LNCaP clone FGC (cell line): ENCODE measurements at places on chromosomes 3 and 15.

DNA sequence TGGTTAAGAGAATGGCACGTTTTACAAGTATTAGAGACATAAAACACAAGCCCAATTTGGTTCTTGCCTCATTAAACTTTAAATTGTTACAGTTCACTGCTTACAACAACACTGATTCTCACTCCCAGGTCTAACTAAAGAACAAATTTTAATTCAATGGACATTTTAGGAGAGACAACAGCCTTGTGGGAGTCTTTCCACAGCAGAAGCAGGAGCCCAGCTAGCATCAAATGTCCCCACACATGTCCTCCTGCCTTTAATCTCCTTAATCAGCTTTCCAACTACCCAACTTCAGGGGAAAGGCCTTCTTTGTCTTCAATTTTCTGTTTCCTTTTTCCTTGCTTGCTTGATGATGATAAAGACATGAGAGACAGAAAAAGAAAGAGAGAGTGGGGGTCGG lies 287.8 kb upstream of the WNT5A start:
- no peak for DNase-seq

DNA sequence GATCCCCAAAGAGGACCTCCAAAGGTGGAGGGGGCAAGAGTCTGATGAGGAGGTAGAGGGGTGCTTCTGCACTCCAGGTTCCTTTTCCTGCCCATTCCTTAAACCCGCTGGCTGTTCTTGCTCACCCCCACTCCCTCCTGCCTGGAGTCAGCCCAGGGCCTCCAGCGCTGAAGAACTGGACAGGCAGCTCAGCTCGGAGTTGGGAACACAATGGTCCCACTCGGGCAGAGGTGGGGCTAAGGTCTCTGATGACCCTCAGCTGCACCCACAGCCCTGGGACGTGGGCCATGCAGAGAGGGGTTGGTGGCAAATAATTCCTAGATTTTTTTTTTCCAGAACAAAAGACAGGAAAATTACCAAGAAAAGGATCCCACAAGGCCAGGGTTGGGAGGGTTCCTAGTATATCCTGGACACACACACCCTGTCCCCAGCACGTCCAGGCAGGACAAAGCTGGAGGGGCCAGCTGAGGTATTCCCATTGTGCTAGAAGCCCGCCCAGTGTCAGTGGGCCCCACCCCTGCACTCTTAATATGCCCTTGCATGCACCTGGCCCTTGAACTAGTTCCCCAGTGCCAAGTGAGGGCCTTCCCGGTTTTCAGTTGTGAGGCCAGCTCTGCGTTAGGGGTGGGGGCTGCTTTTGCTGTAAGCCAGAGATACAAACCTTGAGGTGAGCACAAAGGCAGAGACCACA lies 22.1 kb upstream of the IP6K2 start:
- no peak for DNase-seq

DNA sequence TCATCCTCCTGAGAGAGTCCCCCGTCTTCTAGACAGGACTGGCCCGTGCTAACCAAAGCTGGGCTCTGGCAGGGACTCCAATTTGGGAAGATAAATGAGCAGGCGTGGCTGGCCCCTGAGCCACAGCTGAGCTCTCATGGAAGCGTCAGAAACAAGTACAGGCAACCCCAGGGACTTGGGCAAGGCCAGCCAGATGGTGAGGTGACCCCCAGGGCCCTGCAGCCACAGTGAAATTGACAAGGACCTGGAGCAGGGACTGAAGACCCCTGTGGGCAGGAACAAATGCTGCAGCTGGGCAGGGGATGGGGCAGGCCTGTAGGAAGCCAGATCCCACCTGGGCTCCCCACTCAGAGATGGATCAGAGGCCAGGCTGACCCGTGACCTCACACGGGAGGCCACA lies 32.8 kb upstream of the CGNL1 start:
- no peak for DNase-seq

DNA sequence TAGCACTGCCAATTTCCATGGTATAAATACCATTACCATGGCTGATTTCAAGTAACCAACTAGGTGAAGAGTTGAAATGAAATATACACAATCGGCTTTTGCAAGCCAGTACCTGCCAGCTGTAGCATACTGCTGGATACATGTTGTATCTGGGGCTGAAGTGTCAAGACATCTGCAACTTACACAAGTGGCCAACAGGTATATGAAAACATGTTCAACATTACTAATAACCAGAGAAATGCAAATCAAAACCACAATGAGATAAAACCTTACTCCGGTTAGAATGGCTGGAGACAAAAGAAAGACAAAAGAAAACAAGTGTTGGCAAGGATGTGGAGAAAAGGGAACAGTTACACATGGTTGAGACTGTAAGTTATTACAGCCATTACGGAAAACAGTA lies 11.6 kb downstream of the ATOSA start:
- DNase-seq, result no peak

DNA sequence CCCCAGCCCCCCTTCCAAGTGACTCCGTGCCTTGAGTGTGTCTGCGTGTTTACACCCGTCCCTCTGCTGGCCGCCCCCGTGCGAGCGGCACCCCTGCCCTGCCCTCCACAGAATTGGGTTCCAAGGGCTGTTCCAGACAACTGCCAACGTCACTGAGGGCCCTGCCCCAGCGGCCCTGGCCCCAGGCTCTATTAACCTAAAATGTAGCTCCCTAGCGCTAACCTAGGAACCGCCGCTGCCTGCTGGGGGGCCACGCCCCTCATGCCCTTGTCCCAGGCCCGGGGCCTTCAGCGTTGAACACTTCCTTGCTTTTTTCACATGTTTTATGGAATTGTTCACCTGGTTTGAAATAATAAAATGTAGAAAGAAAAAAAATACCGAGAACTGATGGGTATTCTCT lies 10.0 kb upstream of the SEMA3B start:
- no peak for DNase-seq

- no peak for DNase-seq
Observed at GRCh38 chr15:31255732-31256377, 70.8 kb upstream of the KLF13 start.

- no peak for DNase-seq
Observed at GRCh38 chr3:176927706-176928581, 269.3 kb downstream of the TBL1XR1 start.

DNA sequence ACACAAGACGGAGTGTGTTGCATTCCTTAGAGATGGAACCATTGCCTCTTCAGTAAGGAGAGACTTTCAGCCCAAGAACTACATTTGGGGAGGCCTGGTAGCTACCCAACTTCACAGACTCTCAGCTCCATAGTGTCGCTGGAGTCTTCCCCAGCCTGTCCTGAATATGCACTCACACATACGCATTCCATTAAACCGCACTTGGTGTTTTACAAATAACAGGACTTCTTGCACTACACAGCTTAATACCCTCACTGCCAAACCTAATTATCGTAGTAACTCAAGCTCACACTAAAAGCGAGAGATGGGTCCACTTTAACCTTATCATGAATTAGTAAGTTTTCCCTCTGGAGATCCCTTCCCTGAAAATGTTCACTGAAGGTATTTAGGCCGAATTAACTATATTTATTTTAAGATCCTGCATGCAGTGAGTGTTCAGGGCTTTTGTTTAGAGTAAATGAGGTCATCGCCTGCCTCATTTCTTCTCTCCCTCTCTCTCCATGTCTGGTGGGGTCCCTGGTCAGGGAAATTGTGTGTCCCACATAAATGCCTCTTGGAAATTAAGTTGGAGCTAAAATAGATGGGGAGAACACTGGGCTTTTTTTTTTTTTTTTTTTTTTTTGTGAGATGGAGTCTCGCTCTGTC lies 171.9 kb downstream of the FAM43A start:
- no peak for DNase-seq

GRCh38 chr15:45710657-45711056 lies 75.8 kb downstream of the SQOR start:
- peak; percentile 85 for DNase-seq

DNA sequence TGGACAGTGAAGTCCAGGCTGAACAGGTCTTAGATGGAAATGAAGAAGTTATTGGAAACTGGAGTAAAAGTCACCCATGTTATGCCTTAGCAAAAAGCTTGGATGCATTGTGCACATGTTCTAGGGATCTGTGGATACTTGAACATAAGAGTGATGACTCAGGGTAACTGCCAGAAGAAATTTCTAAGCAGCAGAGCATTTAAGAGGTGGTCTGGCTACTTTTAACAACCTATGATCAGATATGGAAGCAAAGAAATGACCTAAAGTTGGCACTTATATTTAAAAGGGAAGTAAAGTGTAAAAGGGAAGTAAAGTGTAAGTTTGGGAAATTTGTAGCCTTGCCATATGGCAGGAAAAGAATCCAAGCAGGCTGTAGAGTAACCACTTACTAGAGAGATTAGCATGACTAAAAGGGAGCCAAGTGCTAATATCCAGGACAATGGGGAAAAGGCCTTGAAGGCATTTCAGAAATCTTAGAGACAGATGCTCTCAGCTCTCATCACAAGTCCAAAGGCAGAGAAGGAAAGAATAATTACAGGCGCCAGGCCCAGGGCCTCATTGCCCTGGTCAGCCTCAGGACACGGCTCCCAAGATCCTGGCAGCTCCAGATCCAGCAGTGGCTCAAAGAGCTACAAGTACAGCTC lies 73.9 kb upstream of the KCNH8 start:
- no peak for DNase-seq

- DNase-seq, result no peak
Observed at GRCh38 chr3:72630327-72630968, 217.8 kb downstream of the SHQ1 start.

- no peak for DNase-seq
Observed at GRCh38 chr3:32379831-32380500, 11.7 kb upstream of the CMTM7 start.

GRCh38 chr3:30631243-30631904 lies 25.0 kb downstream of the TGFBR2 start:
- no peak for DNase-seq

GRCh38 chr15:85453144-85453872 lies 72.9 kb downstream of the AKAP13 start:
- no peak for DNase-seq

DNA sequence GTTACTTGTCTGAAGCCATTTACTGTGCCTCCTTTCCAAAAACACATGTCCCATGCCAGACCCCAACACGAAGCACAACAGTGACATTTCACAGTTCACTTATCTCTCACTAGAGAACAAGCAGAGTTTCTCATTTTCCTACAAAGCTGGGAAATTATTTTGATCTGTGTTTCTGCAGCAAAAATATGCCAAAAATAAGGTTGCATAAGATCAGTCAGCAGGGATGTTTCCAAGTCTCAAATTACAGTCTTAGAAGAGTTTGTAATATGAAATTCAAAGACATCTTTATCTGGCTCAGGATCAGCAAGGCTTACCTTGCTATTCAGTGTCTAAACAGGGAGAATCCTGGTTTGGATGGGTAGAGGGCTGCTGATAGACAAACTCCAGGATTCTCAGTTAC lies 75.5 kb downstream of the GJD2 start:
- DNase-seq, result no peak

GRCh38 chr15:74723754-74724334 lies 1.5 kb downstream of the CYP1A1 start:
- peak; percentile 22 for DNase-seq

- DNase-seq, result no peak
Observed at GRCh38 chr15:31330836-31331235, 4.2 kb downstream of the KLF13 start.

GRCh38 chr3:39724233-39724846 lies 85.1 kb upstream of the MYRIP start:
- DNase-seq, result no peak

GRCh38 chr15:99542828-99543227 lies 23.0 kb upstream of the MEF2A start:
- no peak for DNase-seq

DNA sequence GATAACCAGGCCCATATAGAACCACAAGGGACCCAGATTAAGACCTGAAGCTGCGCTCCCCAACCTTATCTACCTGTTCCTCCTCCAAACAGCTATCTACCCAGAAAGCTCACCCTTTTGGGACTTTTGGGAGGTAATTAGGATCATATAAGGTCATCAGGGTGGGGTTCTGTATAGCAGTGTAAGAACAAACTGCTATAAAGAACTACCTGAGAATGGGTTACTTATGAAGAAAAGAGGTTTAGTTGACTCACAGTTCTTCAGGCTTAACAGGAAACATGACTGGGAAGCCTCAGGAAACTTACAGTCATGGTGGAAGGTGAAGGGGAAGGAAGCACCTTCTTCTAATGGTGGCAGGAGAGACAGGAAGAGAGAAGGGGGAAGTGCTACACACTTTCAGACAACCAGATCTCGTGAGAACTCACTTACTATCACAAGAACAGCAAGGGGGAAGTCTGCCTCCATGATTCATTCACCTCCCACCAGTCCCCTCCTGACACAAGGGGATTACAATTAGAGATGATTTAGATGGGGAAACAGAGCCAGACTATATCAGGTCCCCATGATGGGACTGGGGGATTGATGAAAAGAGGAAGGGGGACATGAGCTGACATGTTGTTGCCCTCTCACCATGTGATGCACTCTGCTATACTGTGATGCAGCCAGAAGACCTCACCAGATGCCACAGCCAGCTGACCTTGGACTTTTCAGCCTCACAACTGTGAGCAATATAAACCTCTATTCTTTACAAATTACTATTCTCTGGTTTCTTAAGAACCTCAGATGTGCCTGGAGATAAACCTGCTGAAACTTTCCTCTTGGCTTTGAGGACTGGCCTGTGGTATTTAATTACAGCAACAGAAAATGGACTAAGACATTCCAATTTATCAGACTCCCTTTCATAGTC lies 15.3 kb upstream of the FMN1 start:
- DNase-seq, result no peak

- DNase-seq, result no peak
Observed at GRCh38 chr3:31116651-31117050, 222.2 kb upstream of the GADL1 start.

DNA sequence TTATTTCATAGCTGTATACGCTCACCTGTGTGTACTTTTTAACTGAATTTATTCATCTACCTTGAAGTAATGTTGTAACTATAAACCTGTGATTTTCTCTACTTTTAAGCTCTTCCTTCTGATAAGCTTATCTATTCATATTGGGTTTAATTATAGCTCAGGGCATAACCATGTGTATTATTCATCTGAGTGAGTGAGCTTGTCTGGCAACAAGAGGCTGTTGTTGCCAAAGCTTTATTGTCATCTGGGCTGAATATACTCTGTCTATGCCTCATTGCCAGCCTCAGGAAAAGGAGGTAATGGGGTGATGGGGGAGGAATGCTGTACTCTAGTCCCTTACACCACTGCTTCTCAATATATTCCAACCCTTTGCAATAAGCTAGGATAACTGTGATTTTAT lies 292.4 kb downstream of the UBE2E2 start:
- no peak for DNase-seq

DNA sequence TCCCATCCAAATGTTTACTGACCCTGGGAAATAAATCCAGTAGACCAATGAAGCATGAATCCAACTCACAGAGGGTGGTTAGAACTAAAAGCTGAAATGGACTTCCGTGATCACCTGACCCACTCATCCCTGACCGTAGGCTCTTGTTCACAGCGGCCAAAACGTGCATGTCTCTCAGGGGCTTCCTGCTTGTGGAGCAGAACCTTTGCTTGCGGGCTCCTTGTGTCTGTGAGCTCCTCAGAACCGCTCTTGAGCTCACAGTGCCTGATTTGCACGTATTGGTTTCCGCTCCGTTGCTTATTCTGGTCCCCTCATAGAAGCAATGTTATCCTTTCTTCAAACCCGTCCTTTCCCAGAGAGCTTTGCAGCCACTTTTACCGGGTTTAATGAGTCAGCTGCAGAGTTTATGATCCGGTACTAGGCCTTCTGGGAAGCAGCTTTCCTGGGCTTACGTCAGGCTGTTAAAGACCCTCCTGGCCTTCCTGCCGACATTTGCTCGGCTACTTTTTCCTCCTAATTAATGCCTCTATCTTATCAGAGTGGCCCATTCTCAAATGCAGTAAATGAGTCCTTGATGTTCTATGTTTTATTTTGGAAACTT lies 35.4 kb downstream of the LIPC start:
- DNase-seq, result no peak

GRCh38 chr3:33167716-33168336 lies 50.8 kb downstream of the SUSD5 start:
- no peak for DNase-seq
